ENCODE measurements at places on chromosomes 11 and 22. TPM values are rescaled to one million over a fixed set of nuclear protein-coding genes. Genes with fewer than 3 reads are reported as not detected.

Gene ESAM
- total RNA-seq, result 1.0 TPM

Gene PGM2L1
- total RNA-seq, result 7.2 TPM

Gene PDGFD
- 5.1 TPM for total RNA-seq

Gene DGCR6
- 3.1 TPM for total RNA-seq

Gene OR2AT4
- not detected for total RNA-seq

Gene PANX2
- total RNA-seq, result 2.0 TPM

Gene MICAL3
- total RNA-seq, result 71.3 TPM

Gene PGA5
- not detected for total RNA-seq

Gene CD3E
- total RNA-seq, result not detected

Gene MFNG
- total RNA-seq, result 22.1 TPM

Gene KIF18A
- total RNA-seq, result 29.9 TPM

Gene INPP5J
- total RNA-seq, result 4.1 TPM

Gene UPK3A
- not detected for total RNA-seq

DNA sequence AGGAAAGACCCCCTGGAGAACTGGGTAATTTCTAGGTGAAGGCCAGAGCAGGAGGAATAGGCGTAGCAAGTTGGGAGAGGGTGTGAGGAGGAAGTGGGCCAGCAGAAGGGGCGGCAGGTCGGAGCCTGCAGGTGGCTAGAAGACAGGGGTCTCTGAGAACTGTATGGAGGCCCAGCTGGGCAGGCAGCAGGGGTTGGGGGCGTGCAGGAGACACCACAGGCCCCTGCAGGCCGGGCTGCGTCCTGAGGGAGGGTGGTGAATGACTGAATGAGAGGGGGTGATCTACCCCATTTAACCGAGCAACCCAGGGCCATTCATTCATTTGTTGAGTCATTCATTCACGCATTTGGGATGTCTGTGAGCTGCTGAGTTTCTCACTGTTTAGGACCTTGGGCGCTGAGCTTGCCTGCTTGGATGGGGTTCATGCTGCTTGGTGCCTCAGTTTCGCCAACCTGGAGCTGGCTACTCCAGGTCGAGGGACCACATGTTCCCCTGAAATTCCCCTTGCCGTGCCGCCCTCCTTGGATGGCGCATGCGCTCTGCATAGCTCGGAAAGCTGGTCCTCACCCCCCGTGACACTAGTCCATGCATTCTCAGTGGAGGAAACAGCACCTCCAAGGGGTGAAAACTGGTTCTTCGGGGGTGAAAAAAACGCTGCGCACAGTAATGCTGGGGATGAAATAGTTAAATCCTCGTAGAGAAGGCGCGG lies 15.6 kb downstream of the MPPED1 start:
- DNase-seq, result no peak

DNA sequence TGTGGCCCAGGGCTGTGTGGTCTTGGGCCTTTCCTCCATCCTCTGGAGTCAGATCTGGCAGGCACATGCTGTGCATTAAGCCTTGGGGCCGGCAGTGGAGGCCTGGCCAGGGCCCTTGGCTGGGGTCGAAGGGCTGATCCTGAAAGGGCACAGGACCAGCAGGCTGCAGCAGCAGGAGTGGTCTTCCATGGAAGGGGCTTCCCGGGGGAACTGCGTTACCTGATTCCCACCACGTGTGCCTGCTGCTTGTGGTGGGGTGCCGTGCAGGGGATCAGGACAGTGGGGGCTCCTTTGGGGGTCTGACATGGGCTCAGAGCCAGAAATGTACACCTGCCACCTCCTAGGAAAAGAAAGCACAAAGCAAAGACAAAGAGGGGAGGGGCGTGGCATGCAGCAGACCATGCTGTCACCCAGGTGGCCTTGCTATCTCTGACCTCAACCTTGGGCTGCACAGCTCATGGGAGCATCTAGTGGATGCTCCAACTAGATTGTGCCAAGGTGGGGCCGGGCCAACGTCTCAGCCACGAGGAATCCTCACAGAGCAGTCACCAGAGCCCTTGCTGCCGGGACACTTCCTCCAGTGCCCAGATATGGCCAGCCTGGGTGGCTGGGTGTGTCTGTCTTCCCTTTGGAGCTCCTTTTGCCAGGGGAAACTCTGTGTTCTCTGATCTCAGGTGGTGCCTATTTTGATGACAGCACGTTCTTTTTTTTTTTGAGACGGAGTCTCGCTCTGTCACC lies 17.9 kb upstream of the YPEL1 start:
- DNase-seq, result no peak

- peak; percentile 9 for DNase-seq
These were observed 8.7 kb upstream of the DGAT2 start for GRCh38 chr11:75759832-75760231.

DNA sequence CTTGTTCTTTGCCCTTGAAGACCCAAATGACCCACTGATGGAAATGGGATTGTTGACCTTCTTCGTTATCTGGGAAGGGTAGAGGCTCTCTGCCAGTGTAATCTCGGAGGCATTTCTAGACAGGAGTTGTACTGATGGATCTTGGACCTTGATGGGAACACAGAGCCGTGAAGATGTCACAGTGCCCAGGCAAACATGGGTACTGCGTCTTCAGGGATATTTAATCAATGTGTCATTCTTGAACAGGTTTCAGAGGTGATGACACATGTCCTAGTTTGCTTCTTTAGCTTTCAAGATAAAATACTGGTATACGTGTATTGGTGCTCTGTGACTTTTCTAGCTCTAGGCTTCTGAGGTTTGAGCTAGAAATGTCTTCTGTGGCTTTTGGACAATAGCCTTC lies 6.2 kb downstream of the LDLRAD3 start:
- DNase-seq, result no peak

- no peak for DNase-seq
These were observed 248.1 kb downstream of the CTTN start for GRCh38 chr11:70646272-70647049.

DNA sequence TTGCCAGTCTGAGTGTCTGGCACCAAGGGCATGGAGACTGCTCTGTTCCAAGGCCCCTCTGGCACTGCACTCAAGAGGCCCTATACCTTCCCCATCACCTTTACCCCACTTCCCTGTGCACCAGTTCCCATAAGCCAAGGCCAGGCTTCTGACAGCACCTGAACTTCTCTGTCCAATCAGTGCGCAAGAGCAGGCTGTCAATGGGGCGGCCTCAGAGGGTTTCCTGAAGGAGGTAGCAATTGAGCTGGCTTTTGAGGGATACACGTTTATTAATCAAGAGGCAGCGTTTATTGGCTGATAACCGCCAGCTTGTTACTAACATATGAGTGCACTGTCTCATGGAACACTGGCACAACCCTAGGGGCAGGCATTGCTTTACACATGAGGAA lies 2.1 kb downstream of the SH3BP1 start:
- DNase-seq, result no peak

DNA sequence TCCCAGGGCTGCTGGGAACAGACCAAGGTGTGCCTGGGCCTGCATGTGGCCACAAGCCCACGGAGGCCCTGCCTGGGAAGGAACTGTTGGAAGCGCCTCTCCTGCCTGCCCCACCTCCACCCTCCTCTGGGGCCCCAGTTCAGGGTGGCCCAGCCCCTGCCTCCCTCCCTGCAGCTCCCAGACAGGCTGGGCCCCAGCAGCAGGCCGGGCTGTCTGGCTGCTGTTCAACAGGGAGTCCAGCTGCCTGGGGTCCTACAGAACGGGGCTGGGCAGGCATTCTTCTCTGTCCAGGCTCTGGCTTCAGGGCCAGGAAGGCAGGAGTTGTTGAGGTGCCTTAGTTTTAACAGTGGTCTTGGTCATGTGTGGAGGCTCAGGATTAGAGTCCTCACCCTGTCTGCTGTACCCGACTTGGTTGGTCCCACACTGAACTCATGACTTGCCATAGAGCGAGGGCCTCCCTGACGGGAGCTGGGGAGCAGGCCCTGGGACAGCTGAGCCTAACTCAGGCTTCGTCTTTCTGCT lies 11.8 kb downstream of the PRDM11 start:
- no peak for DNase-seq

- DNase-seq, result no peak
These were observed 630.4 kb downstream of the OPCML start for GRCh38 chr11:132901638-132902471.

DNA sequence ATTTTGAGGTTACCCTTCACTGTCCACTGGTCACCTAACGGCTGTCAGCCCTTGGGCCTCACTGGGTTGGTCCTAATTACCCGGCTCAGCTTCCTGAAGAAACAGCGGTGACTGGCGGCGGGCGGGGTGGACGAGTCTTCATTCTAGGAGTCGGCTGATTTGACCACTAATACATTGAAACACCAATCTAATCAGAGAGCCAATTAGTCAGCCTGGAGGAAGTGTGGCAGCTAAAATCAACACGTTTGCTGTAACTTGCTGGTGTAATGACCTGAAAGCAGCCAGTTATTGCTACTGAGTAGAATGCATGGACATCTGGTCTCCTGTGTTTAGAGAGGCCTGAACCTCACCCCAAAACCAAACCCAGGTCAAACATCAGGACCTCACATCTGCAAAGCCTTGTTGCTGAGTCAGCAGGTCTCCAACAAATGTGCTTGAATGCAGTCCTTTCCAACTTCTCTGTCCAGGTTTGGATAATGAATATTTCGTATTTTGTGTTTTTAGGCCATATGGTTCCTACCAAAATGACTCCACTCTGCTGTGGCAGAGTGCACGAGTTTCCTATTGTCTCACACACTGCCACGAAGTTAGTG lies 496.4 kb downstream of the BRD1 start:
- DNase-seq, result no peak

- DNase-seq, result no peak
These were observed 20.9 kb downstream of the ST14 start for GRCh38 chr11:130180491-130180890.

- DNase-seq, result no peak
These were observed 55.2 kb downstream of the RELT start for GRCh38 chr11:73431396-73431795.

DNA sequence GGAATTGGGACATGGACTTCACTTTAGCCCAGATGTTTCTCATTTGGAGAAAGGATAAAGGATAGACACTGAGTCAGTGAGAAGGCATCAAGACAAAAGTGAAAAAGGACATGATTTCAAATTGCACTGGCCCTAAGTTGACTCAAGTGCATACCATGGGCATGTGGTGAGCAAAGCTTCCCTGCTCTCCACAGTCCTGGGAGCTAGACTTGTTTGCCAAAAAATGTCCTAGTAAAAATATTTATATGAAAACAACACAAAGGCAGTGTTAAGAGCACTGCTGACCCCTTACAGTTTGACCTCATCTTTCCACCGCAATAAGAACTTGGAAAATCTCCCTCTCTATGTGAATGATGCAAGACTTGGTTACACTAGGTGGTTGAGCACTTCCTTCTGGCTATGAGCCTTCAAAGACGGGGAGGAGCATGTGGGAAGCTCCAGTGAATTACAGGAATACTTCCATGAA lies 46.5 kb upstream of the FIBIN start:
- DNase-seq, result no peak

DNA sequence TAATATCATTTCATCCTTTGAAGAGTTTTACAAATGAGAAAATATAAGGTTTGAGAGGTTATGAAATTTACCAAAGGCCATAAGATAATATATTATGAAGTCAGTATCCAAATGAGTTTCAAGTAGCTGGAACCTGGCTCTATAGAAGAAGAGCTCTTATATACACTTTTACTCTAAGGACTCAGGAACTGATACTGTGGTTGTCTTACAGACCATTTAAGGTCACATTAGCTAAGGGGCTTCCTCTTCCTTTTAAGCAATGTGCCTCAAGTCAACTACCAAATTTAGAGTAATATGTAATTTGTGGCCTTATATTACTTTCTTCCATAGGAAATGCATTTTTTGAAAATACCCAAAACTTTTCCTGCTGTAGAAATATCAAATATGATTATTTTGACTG lies 369.3 kb downstream of the DLG2 start:
- no peak for DNase-seq

DNA sequence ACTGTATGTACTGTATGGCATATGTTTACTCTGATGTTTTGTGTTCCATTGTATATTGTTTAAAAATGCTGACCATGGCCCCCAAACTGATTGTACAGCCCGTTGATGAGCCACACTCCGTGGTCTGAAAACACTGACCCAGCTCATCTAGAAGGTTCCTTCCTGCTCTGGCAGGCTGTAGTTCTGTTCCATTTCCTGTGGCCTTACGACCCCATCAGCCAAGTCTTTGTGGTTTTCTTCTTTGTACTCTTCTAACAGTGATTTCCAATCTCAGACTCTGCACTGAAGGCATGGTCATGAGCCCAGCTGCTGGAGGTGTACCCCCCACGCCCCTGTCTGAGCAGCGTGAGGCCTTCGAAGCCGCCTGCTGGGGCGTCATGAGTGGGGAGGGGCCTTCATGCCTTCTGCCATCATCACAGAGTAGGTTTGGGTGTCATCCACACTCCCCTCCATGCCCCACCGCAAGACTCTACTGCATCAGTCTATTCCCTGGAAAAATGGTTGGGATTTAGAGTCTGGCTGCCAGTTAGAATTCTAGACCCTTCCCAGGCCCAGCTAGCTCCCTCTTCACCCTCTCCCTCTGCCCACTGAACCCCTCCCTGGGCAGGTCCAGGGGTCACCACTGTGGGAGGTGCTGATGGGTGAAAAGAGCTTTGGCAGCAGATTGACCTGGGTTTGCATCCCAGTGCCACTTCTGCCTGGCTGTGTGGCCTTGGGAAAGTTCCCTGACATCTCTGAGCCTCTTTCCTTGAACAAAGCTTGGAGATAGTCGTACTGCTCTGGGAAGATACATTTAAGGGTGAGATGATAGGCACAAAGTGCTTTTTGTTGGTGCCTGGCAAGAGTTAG lies 11.3 kb upstream of the C11orf96 start:
- DNase-seq, result no peak

- DNase-seq, result no peak
These were observed 75.1 kb downstream of the DBX1 start for GRCh38 chr11:20084921-20085814.

- DNase-seq, result no peak
These were observed 168.1 kb downstream of the ST3GAL4 start for GRCh38 chr11:126523441-126524205.

GRCh38 chr11:73213196-73214143 lies 4.6 kb upstream of the P2RY2 start:
- no peak for DNase-seq

- DNase-seq, result peak; percentile 38
These were observed 51.9 kb upstream of the USP47 start for GRCh38 chr11:11789735-11790369.

DNA sequence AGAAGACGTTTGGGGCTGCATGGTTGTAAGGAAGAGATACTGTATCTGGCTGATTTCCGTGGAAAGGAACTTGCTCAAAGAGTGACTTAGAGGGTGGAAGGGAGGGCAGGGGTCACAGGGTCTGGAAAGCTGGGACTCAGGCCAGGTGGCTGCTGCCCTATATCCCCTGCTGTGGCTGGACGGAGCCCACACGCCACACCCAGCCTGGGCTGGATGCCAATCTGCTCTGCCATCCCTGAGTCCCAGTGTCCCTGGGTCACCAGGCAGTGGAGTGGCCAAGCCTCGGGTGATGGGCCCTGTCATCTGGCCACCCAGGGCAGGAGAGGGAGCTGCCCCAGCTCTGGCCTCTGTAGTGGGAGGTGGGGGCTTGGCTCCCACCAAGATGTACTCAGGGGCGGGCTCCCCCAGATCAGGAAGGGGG lies 26.5 kb upstream of the KRTAP5-7 start:
- peak; percentile 20 for DNase-seq

- DNase-seq, result no peak
These were observed 75.8 kb downstream of the RAB30 start for GRCh38 chr11:82995754-82996398.

Measured in Calu3 (cell line).